NCI-H446 (cell line): ENCODE measurements at places on chromosomes 7 and 10.

DNA sequence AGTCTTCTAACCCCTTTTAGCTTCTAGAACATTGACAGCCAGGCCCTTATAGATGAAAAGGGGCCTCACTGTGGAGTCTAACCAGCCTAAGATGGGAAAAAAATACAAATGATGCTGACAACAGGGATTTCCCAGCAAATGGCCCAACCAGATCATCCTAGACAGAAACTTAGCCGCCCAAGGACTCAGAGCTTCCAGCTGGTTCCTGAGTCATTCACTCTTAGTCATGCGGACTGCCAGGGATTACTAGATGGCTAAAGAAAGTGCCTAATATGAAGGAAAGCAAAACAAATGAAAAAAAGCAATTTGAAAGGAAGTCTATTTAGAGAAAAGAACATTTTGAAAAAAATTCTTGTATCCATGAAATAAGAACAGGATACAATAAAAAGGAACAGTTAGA is 23.7 kb downstream of the TSPAN14 start:
- no peak for DNase-seq

DNA sequence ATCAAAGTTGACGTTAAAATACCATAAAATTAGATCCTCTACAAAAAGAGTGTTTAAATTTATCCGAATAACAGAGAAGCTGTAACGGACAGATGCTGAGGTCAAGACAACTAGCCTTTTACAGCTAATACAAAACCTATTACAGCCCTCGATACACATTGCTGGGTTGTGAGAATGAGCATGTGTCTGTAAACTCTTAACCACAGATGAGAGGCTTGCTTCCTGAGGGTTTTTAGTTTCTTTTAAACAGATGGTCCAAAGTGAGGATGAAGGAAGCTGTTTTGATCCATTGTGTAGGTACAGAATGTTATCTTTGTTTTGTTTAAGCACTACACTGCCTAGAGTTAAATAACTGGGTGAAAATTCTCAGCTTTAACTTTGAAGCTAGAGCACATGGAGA is 578.2 kb downstream of the PARD3 start:
- no peak for DNase-seq

DNA sequence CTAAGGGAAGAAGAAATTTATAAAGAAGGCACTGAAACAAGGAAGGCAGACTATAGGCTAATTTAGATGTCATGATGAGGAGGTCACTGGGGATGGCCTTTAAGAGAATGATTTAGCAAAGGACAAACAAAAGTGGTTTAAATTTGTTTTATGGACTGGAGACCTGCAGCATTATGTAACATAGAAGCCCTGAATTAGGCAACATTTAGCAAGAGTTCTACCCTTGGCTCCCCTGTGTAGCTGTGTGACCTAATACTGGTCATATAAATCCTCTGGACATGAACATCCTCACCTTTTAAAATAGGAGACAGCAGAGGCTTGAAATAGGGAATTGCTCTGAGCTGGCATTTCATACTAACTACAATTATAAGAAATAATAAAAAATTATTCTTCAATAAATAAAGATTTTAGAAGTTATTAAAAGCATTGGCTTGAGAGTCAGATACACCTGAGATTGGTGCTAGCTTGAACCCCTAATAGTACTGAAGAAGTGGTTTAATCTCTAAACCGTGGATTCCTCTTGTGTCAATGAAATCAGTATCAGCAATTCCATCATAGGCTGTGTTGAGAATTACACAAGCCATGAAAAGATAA is 48.9 kb downstream of the RNLS start:
- DNase-seq, result no peak

GRCh38 chr10:5953676-5954075 is 23.7 kb downstream of the IL15RA start:
- no peak for DNase-seq
